Mesothelial cell of epicardium (in vitro differentiated cells): ENCODE measurements at places on chromosomes 11 and 22. TPM values are rescaled to one million over a fixed set of nuclear protein-coding genes. Genes with fewer than 3 reads are reported as not detected.

KRTAP5-8 gene
- total RNA-seq, result 0.18 to 0.73 TPM (median 0.25 TPM) in 3 replicates

DNAJB13 gene
- 0.59 to 0.75 TPM (median 0.60 TPM) in 3 replicates for total RNA-seq

- H3K4me1 ChIP-seq, result peaks cover 42% of the 10 kb centered on the region
- H3K36me3 ChIP-seq, result no peaks in the 10 kb centered on the region
- peak; percentile 57 for DNase-seq
- H3K27ac ChIP-seq, result no peak within 1 kb of the TSS
- peak within 1 kb of the TSS; percentile 57 for H3K4me3 ChIP-seq
Observed at GRCh38 chr11:68841718-68842426, at the start of gene CPT1A. TSS of gene CPT1A (minus strand) at chr11:68841916. CDS start at chr11:68815474, 26,442 bp downstream.

DNA sequence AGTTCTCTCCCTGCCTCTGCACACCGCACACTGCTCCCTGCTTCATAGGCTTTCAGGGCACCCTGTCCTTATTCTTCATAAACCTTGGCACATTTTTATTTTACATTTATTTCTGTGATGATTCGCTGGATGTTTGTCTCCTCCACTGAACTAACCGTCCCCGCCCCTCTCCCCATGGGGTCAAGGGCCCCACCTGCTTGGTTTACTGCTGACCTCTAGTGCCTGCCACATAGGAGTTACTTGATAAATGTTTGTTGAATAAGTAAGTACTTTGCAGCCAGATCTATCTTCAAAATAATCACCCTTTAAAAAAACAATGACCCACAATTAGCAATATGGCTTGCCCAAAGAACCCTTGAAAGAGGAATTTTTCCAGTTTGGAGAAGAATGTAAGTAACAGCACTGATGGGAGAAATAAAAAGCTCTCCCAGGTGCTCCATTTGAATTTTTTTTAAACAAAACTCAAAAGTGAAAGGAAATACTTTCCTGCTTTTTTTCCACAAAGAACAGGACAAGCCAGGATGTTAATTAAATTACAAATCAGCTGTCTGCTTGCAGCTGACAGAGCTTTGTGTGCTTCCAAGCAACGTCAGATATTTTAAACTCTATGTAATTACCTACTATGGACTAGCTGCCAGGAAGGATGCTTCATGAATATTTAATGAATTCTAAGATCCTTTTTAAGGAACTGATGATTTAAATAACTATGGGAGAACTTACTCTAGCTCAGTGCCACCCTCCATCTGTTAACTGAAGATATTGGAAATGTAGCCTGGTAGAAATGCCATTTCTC lies 1083.6 kb downstream of the DLG2 start:
- DNase-seq, result no peak
- peaks cover 8% of the 10 kb centered on the region for H3K27me3 ChIP-seq
- H3K4me1 ChIP-seq, result peaks cover 10% of the 10 kb centered on the region
- H3K27ac ChIP-seq, result no peak overlapping the region
- no peaks in the 10 kb centered on the region for H3K36me3 ChIP-seq
- H3K4me3 ChIP-seq, result no peak overlapping the region

HTR3B gene
- not detected in 3 replicates for total RNA-seq

TTC28 gene
- total RNA-seq, result 91.7 to 95.9 TPM (median 92.7 TPM) in 3 replicates

RAG2 gene
- not detected in 3 replicates for total RNA-seq

DNA sequence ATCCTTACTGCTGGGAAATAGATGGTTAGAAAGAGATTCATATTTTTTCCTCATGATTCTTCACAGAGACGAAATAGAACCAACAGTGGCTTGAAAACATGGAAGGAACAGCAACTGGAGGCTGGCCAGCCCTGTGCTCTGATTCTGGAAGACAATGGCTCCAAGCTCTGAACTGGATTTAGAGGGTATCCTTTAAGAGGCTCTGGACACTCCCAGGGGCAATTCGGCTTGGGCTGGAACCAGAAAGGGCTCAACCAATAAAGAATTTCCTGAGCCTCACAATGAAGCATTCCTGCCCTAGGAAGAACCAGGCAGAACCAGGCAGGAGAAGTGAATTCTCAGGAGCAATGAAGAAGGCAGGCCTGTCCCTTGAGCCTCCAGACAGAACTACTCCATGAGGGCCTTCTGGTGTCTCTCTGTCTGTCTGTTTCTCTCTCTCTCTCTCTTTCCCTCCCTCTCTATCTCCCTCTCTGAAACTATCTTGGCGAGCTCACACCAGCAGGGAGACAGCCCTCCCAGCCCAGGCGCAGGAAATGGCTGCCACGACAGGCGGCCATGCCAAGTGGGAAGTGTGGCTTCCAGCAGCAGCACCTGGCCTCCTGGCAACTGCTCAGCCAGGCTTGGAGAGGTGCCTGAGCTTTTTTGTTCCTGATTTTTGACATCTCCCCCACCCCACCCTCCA lies 93.3 kb downstream of the RCN1 start:
- no peaks in the 10 kb centered on the region for H3K36me3 ChIP-seq
- no peak overlapping the region for H3K27ac ChIP-seq
- DNase-seq, result no peak
- no peaks in the 10 kb centered on the region for H3K4me1 ChIP-seq
- H3K27me3 ChIP-seq, result peaks cover 52% of the 10 kb centered on the region
- H3K4me3 ChIP-seq, result no peak overlapping the region

DNA sequence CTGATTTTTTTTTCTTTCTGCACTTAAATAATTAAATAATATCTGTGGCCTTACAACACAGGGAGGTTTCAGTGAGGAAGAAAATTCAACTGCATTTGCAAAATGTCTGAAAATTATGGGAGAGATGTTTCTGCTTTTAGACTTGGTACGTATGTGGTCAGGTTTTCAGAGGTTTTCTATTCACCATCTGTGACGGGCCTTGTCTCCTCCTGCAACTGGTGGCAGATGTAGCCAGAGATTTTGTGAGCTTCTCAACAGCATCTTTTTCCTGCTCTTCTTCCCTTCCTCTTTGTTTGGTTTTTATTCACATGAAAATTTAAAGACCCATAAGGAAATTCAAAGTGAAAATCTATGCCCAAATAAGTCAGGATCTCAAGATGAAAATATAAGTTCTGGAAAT lies 38.3 kb downstream of the ZBTB16 start:
- H3K27ac ChIP-seq, result no peak overlapping the region
- H3K4me3 ChIP-seq, result no peak overlapping the region
- peaks cover 70% of the 10 kb centered on the region for H3K27me3 ChIP-seq
- no peaks in the 10 kb centered on the region for H3K36me3 ChIP-seq
- H3K4me1 ChIP-seq, result peaks cover 7% of the 10 kb centered on the region

ARHGAP20 gene
- total RNA-seq, result 8.4 to 9.0 TPM (median 8.9 TPM) in 3 replicates

CSF2RB gene
- total RNA-seq, result 0.38 to 0.56 TPM (median 0.38 TPM) in 3 replicates

- H3K27me3 ChIP-seq, result no peaks in the 10 kb centered on the region
- no peak overlapping the region for H3K27ac ChIP-seq
- peak; percentile 31 for DNase-seq
Observed at GRCh38 chr22:28829358-28830181, 29.2 kb upstream of the XBP1 start.

PLAAT5 gene
- 1.9 to 2.2 TPM (median 1.9 TPM) in 3 replicates for total RNA-seq

DNA sequence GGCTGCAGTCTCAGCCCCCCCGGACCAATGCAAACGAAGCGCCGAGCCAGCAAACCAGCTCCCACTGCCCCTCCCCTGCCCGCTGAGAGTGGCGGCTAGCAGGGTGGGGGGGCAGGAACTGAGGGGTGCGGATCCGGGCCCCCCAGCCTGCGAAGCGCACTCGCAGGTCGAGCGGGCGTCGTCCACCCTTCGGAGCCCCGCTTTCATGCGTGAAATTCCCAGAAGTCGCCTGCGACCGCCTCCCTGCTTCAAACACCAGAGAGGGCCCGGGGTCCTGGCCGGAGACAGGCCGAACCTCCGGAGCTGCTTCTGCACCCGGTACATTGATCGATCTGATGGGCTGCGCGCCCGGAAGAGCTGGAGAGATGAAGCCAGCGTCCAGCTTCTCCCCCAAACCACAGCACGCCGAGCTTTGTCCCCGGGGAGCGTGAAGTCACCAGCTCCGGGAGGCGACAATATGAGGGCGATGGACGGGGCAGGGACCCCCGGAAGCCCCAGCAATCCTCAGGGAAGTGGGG lies 646 bp upstream of the PATZ1 start:
- peak; percentile 70 for DNase-seq
- H3K36me3 ChIP-seq, result no peaks in the 10 kb centered on the region
- peak overlapping the region; percentile 91 for H3K27ac ChIP-seq

GRCh38 chr11:75351791-75352587 lies 528 bp upstream of the ARRB1 start:
- DNase-seq, result no peak
- no peaks in the 10 kb centered on the region for H3K36me3 ChIP-seq
- H3K27ac ChIP-seq, result peak overlapping the region; percentile 53
- H3K27me3 ChIP-seq, result peaks cover 12% of the 10 kb centered on the region
- H3K4me1 ChIP-seq, result peaks cover 33% of the 10 kb centered on the region

APOL4 gene
- 15.0 to 16.4 TPM (median 15.9 TPM) in 3 replicates for total RNA-seq

TNNT3 gene
- 15.2 to 19.0 TPM (median 18.0 TPM) in 3 replicates for total RNA-seq
